ENCODE measurements at places on chromosomes 6 and 20.

GRCh38 chr6:81169166-81169565, 583.3 kb downstream of the TENT5A start:
- no peak for DNase-seq

GRCh38 chr20:52076164-52076563, 115.4 kb downstream of the ZFP64 start:
- peak; percentile 24 for DNase-seq

- no peak for DNase-seq
Observed at GRCh38 chr6:145948328-145948727, 15.8 kb downstream of the SHPRH start.

DNA sequence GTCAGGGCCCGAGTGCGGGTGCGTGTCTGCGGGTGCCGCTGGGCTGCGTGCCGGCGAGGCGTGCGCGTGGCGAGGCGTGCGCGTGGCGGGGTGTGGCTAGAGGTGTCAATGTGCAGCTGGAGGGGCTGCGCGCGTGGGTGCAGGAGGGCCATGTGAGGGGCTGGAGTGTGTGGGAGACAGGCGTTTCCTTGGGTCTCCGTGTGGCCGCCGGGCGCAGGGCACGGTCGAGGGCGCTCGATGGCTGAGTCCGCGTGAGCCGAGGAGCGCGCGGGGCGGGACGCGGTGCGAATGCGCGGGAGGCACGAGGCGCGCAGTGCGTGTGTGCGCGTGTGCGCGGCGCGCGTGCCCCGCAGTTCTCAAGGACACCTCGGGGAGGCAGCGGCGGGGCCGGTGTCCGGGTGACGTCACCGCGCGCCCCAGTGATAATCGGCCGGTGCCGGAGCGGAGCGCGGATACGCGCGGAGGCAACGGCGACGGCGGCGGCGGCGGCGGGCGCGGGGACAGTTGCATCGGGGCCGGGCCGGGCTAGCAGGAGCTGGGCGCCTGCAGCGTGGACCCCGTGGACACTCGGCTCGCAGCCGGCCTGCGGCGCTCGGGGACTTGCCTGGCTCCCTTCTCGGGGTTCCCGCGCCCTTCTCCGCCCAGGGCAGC, 38.7 kb downstream of the YTHDF1 start:
- no peak for DNase-seq

DNA sequence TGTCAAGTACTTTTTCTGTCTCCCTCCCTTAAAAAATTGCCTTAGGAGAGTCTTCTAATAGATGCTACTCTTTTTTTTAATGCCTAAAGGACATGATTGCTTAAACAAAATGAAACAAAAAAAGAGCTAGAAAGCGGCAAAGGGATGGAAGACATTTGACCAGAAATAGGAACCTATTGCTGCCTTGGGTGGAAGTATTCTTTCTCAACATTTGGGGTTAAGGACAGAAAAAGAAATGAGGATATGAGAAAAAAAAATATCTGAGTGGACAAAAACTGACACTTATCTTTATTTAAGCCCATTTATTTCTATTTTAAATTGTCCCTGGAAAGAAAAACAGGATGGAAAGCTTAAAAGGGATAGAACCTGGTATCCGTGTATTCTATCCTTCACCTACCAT, 664.9 kb upstream of the CITED2 start:
- no peak for DNase-seq

- DNase-seq, result no peak
Observed at GRCh38 chr20:38997622-38998021, 35.5 kb downstream of the DHX35 start.

GRCh38 chr6:131643855-131644460, 6.9 kb downstream of the ENPP3 start:
- no peak for DNase-seq

- DNase-seq, result no peak
Observed at GRCh38 chr6:14431385-14432330, 314.1 kb downstream of the CD83 start.

- DNase-seq, result no peak
Observed at GRCh38 chr20:35311409-35311808, 19.2 kb upstream of the FAM83C start.

DNA sequence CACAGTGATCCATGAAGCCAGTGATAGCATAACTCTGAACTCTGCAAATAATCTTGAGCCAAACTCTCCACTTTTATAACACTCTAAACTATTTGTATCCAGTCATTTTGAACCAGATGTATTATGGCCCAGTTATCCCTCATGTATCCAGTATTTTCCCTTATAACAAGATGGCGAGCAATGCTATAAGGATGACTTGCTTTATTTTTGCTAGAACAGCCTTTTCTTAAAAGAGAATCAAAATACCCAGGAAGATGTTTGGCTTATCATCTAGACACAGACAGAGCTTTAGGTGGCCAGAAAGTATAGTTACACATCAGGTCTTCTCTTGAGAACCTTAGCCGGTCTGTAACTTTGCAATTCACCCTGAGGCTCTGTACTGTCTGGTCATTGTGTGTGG, 81.0 kb downstream of the DOK5 start:
- DNase-seq, result no peak

Measured in brain pericyte (primary cell).